Hematopoietic multipotent progenitor cell (in vitro differentiated cells): ENCODE measurements at places on chromosomes 6 and 20.

DNA sequence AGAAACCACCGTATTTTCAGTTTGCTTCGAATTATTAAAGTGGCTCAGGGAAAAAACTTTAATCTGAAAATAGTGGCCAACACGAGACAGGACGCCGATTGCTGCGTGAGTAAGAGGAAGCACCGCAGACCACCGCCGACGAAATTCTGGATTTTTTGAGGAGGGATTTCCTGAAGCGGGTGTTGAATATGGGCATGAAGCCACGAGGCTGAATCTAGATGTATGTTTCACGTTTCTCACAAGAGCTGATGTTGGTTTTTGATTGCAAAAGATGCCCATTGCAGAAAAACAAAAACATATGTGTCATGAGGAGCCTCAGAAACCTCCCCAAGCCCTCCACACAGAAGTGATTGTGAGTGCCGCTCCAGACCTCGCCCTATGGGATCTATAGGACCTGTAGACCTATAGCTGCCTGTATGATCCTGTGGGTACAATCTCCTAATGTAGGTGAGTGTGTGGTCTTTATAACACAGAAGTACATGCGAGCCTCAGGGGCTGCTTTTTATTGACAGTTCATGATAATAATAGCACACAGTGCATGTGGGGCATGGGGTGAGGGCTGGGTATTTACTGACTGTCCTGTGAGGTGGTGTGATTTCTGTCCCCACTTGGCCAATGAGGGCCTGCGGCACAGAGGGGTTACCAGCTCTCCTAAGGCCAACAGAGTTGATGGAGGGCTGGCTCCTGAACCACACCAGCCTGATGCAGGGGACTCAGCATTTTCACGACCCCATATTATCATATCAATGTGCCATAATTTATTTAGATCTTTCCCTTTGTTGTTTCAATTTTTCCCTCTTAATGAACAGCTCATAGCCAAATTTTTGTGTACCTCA is 243.9 kb downstream of the DLL1 start:
- DNase-seq, result no peak

DNA sequence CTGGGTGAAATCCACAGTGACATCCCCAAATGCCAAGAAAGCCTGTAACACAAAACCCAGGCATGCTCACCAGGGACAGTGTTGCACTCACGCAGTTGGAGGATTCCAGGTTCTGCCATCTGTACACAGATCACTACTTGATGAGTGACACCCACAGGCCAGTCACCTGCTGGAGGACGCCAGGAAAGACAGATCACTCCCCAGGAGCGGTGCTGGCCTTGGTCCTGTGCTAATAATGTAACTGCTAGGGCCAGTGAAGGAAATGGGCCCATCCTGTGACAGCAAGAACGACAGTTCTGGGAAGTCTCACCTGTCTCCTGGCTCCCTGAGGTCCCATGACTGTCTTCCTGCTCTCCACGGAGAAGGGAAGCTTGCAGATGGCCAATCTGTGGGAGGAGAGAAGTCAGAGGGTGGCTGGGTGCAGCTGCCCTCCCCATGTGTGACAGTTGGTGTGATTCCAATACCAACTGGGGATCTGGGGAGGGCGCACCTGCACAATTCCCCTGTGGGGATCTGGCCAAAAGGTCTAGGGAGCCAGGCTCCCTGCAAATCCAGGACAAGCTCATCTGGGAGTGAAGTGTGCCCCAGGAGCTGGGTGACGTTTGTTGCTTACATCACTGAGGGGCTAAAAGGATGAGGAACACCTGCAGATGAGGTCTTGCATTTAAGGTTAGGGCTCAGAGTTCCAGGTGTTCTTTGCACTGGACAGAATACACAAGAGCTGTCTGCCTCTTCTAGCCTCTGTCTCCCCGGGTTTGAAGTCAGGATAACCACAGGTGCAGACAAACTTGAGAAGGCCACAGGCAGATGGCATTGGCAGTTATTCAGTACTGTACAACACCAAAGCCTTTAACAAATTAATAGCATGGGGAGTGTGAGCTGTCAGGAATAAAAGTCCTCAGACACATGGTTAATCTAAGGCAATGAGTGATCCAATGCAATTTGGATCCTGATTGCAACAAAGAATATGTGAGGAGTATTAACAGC is 10.3 kb downstream of the ZNF337 start:
- DNase-seq, result no peak

GRCh38 chr20:62642666-62643520 is 590 bp downstream of the SLCO4A1 start:
- DNase-seq, result no peak

- no peak for DNase-seq
Observed at GRCh38 chr6:132270726-132271402, 130.4 kb downstream of the MOXD1 start.

GRCh38 chr20:45153147-45153546 is 21.6 kb upstream of the PI3 start:
- no peak for DNase-seq

DNA sequence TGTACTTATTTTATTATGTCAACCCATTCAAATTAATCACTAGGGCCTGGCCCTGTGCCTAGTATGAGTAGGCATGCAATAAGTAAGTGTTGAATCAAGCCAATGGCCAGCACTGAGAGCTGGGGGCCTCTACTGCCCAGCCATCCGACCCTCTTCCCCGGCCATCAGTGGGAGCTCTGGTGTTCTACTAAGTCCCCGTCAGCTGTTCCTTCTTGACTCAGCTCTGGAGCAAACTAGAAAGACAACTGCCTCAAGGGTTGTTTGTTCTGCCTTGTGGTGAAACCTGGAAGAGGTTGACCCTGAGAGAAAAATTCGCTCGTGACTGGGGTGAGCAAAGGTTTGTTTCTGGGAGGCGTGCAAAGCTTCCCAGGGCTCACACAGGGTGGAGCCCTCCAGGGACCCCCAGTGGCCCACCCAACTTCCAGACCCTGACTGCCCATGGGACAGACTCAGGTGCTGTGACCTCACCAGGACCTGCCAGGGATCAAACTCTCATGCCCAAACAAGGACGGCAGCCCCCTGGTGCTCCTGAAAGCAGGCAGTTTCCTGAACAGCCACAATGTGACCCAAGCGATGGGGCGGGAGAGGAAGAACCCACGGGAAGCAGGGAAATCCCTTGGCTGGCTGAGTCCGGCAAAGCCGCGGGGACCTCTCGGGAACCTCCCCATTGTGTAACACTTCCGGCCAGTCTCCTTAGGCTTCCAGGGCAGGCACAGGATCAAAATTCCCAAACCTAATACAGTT is 50.4 kb downstream of the BANF2 start:
- no peak for DNase-seq

DNA sequence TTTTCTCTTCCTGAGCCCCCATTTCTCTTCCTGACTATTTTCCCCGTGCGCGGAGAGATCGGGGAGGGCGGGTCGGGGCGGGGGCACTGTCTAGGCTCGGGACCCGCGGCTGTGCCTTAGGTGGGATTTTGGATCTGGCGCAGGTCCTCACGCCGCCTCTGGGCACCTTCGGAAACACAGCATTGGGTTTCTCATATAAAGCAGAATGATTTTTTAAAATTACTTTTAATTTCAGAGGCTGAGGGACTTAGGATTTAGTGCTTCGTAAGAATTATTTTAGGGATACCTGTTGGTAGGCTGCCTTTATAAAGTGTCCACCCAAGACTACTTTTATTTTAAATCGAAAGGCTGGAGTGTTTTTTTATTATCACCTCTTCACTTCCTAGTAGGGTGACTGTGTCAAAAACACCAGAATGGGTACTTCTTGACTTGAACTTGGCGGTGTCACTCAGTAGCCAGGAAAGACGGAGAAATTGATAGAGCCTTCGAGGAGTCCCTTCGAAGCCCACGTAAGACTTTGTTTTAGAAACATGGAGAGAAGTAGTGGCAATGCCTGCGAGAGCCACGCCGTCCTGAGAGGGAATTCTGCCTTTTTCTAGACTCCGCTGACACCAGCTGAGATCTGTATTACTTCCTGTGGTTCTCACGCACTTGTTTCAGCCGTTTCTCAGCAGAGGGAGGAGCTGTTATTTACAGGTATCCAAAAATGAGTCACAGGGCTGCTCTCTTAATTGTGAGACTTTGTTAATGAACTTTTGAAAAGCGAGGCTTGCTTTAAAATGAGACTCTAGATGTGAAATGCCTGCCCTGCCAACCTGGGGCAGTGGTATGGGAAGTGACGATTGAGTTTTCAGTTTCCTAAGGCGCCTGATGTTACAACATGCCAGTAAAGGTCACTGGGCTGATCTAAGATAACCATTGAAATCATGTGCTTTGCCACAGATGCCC is 667 bp downstream of the STX11 start:
- peak; percentile 71 for DNase-seq
